ENCODE measurements at places on chromosomes 11 and 22. TPM values are rescaled to one million over a fixed set of nuclear protein-coding genes. Genes with fewer than 3 reads are reported as not detected.

DNA sequence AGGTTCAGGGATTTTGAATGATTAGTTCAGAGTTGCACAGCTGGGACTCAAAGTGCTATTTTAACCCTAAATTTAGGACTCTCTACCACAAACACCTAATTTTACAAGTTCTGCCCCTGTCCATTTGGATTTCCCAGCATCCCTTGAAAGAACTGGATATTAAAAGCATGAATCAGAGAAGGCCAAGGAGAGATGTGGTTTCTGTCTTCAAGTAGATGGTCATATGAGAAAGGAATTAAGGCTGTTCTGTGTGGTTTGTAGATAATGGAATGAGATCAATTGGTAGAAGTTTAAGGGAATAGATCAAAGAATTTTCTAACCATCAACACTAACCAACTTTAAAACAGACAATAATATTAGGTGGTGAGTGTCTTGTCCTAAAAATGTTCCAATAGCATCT is 106.4 kb upstream of the TENM4 start:
- DNase-seq: no peak

Gene WT1
- total RNA-seq: 0.07 TPM

Gene TIRAP
- total RNA-seq: 10.8 TPM

DNA sequence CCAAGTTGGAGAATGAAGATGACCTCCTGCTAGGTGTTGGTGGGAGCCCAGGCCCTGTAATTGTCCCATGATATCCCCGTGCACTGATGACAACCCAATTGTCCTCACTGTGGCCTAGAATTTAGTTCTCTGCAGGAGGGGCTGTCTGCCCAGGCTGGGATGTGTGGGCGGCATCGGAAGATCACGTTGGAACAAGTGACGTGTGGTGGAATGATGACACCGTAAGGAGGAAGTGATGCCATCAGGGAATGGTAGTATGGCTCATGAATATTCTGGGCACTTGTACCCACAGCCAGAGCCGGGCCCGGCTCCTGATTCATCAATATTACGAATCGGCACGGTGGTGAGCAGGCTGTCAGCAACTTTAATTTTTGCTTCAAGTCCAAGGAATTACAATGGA is 111.6 kb downstream of the MIAT start:
- DNase-seq: no peak

Gene CRYBA4
- not detected for total RNA-seq

Gene CAPN5
- 8.6 TPM for total RNA-seq

Gene RIMBP3B
- total RNA-seq: 0.25 TPM

DNA sequence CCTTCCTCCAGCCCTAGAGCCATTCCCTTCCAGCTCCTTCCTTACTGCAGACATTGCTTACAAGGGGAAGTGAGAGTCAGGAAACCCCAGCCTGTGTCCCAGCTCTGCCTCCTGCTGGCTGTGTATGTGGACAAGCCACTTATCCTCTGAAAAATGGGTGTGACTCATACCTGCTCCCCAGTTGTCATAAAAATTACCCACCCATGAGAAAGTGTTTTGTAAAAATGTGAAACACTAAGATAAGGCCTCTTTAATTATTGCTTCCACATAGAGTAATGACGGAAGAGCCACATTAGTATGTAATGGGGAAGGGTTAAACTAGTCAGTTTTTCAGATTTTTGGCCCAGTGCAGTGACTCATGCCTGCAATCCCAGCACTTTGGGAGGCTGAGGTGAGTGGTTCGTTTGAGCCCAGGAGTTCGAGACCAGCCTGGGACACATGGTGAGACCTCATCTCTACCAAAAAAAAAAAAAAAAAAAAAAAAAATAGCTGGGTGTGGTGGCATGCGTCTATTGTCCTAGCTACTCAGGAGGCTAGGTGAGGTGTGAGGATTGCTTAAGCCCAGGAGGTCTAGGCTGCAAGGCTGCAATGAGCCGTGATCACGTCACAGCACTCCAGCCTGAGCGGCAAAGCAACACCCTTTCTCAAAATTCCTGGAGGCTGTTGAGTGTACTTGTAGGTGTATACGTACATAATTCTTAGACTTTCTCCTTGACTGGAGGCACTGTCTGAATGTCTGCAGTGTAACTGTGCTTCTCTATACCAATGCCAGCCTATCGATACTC is 84.9 kb downstream of the CTTN start:
- peak; percentile 60 for DNase-seq

- no peak for DNase-seq
Measured at GRCh38 chr11:2940921-2941821, 12.0 kb upstream of the PHLDA2 start.
